ENCODE measurements at places on chromosomes 3 and 15.

DNA sequence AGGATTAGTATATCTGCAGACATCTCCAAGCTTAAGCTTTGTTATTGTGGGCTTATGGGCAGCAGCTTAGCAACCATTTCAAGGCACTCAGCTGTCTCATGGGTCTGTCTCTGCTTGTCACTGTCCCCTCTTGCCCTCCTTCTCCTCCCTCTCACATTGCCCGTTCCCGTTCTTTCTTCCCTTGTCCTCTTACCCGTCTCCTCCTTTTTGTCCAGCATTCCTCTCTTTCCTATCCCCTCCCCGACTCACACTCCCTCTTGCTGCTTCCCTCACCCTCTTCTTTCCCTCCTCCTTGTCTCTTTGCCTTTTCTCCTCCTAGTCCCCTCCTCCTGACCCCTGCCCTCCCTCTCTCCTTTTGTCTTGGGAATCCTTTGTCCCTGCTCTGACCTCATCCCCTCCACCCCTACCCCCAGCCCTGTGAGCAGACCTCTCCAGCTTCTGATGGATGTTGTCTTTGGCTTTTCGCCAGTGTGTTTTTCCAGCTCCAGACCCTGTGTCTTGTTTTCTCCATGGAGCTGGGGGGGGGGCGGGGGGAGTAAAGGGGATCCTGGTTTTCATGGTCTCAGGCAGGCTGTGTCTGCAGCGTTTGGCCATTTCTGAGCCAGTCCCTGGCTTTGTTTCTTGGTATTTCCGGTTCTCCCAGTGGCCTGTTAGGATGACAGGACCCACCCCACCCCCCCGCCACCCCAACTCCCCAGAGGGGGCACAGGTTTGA, 47.9 kb upstream of the TRAK1 start:
- DNase-seq = no peak

GRCh38 chr3:49600781-49601180, 46.5 kb downstream of the BSN start:
- no peak for DNase-seq

- DNase-seq = no peak
These were observed 9.7 kb downstream of the WDR5B start for GRCh38 chr3:122406198-122406597.

- no peak for DNase-seq
These were observed 27.6 kb downstream of the CHRNA7 start for GRCh38 chr15:32057876-32058425.

DNA sequence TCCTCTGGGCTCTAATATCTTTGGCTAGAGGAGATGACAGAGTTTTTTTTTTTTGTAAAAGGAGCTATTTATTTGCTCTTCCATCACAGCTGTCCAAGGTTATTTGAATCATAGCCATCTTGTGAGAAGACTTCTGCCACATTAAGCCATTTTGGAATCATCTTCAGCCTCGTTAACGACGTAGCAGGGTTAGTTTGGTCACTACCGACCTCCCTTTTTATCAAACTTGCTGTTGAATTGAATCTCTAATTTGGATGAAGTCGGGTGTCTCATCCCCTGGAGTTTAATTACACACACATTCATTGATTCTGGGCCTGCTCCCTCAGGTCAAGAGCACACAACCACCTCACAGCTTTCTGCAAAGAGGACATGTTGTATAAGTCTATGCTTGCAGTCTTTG, 238.7 kb downstream of the CPNE4 start:
- DNase-seq = no peak

DNA sequence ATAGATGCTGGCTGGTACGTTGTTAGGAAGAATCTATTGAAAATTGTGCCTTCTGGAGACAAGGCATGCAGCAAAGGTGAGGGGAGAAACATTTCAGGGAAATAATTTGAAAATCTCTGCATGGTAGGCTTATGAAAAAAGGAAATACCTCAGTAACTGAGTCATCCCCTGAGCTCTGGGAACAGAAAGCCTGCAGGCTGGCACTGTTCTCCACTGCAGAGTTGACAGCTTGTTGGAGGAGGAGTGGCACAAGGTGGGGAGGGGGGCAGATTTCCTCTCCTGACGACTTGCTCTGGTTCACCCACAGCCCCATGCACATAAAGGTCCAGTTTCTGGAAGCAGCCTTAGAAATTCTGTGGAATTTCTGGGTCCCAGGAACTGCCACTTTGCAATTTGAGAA, 179.4 kb downstream of the ABHD5 start:
- no peak for DNase-seq

DNA sequence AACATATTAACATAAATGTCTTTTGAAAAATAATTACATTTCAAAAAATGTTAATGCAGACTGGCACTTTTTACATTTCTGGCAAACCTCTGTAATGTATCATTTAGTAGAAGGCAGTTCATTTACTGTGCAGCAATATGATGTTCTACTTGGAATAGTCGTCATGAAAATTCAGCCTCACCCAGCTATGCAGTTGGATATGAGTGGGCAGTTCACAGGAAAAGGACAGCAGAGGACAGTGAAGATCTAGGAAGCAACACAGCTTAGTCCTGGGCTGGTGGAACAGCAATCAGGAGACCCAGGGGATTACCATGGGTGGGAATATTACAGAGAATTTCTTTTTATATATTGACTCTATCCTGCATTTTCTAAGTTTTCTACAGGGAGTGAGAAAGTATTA, 63.6 kb downstream of the ANO10 start:
- no peak for DNase-seq

GRCh38 chr15:37061996-37062395, 38.4 kb downstream of the MEIS2 start:
- DNase-seq = no peak

- DNase-seq = no peak
These were observed 66.3 kb upstream of the CRTC3 start for GRCh38 chr15:90463381-90463780.

DNA sequence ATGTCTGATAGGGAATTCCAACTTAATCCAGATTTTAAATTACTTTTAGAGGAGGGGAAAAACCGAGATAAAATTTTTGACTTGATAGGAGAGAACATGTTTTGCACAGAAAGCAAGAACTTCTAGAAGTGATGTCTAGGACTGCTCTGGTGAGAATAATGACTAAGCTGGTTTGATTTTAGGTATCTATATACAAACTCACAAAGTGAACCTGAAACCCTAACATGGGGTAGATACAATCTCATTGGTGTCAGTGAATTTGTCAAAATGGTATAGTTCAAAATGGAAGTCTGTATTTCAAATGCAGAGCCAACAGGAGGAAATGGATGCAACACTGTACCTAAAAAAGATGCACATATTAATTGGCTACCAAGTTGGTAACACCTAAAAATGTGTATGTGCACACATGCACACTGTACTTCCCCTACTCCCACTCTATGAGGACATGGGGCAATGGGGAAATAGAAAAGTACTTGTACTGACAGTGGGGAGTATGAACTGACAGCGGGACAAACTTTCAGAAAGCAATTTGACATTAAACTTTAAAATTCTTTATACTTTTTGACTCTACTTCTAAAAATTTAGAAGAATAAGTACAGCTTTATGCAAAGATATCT, 53.0 kb downstream of the NR1I2 start:
- DNase-seq = no peak

- no peak for DNase-seq
These were observed 59.6 kb downstream of the PIAS1 start for GRCh38 chr15:68113751-68114150.

GRCh38 chr15:66190746-66191145, 62.8 kb downstream of the MEGF11 start:
- DNase-seq = no peak

DNA sequence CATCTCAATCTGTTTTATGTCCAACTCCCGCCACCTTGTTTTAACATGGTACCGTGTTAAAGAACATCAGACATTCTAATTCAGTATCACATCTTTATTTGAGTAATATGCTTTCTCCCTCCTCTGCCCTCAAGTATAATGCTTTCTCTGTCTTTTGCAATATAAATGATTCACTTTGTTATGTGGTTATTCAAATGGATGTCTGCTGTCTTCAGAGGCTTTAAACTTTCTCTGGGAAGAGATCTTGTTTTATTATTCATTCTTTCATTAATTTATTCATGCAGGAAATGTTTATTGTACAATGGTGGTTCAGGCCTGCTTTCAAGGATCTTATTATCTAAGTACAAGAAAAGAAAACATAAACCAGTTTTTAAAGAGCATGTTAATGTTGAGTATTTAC, 57.1 kb downstream of the RAP2B start:
- no peak for DNase-seq

DNA sequence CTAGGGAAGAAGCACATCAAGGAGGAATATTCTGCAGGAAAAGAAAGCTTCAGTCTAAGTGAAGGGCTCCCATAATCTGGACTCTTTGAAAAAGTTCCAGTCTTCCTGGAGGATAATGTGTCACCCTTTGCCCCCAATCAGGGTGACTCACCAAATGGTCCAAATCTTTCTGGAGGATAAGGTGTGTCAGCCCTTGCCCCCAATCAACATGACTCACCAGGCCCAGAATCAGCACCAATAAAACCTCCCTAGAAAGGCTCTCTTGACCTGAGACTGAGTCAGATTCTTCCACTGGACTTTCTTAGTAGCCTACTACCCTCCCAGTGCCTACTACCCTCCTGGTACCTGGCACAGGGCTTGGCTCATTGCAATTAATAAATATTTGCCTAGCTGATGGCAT, 9.5 kb upstream of the ARL14 start:
- no peak for DNase-seq

DNA sequence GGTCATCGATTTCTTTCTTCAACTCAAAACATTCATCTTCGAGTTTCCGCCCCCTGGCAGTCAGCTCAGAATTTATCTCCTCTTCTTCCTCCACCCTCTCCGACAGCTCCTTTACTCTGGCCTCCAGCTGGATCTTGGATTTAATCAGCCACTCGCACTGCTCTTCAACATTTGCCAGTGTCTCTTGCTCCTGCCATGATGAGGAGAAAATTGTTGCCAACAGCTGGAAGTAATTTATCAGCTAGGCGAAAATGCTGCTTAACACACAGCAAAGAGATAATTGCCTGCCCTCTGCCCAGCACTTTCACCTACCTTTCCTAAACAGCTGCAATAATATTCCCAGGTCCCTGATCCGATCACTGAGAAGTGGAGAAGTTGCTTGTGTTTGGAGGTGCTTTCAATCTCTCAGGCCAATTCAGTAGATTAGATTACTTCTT, 69.3 kb downstream of the MYH15 start:
- no peak for DNase-seq

- DNase-seq = no peak
These were observed 9.4 kb downstream of the ENTPD3 start for GRCh38 chr3:40396406-40396805.

- DNase-seq = no peak
These were observed 19.3 kb upstream of the ZNF148 start for GRCh38 chr3:125394406-125394805.

DNA sequence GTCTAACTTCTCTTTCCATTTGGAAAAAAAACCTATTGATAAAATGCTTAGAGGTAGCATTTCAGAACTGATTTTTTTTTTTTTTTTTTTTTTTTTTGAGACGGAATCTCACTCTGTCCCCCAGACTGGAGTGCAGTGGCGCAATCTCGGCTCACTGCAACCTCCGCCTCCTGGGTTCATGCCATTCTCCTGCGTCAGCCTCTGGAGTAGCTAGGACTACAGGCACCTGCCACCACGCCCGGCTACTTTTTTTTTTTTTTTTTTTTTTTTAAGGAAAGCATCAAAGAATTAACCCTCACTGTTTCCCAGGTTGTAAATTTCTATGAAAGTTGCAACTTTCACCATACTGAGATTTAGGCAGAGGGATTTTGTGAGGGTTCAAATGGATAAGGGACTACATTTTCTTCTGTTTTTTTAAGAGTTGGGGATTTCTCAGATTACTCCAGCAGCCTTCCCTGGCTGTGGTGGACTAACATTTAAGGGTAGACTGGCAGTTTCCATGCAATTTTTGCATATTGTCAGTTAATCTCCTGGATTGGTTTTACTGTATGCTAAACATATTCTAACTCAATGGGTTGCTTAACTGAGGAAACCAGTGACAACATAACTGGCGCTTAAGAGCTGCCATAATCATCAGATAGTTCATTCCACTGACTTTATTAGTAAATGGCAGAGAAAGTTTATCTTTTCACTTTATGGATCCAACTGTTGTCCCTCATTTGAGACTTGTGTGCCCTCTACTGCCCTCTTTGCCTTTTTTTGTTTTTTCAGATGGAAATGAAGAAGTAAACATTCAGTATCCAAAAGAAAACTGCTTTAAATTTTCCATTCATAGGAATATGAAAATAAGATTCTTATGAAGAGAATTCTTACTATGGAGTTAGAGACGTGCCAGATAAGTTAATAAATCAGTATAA, 93.7 kb downstream of the NPTN start:
- DNase-seq = no peak

DNA sequence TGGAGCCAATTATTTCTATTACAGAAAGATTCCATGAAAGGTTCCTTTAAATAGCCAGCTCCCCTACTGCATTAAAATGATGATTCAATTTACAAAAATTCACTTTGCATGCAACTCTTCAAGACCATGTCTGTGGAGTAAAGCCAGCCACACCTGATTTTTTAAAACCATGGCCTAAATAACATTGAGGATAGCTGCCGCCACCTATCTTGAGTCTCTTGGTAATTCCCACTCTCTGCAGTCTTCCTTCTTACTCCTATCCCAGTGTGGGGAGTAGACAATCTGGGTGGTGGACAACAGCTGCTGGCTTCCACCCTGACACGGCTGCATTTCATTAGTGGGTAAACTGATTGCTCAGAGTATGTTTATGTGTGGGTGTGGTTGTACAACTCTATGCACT, 10.7 kb downstream of the LRTM1 start:
- no peak for DNase-seq

GRCh38 chr15:91228890-91229289, 128.8 kb downstream of the SV2B start:
- no peak for DNase-seq

DNA sequence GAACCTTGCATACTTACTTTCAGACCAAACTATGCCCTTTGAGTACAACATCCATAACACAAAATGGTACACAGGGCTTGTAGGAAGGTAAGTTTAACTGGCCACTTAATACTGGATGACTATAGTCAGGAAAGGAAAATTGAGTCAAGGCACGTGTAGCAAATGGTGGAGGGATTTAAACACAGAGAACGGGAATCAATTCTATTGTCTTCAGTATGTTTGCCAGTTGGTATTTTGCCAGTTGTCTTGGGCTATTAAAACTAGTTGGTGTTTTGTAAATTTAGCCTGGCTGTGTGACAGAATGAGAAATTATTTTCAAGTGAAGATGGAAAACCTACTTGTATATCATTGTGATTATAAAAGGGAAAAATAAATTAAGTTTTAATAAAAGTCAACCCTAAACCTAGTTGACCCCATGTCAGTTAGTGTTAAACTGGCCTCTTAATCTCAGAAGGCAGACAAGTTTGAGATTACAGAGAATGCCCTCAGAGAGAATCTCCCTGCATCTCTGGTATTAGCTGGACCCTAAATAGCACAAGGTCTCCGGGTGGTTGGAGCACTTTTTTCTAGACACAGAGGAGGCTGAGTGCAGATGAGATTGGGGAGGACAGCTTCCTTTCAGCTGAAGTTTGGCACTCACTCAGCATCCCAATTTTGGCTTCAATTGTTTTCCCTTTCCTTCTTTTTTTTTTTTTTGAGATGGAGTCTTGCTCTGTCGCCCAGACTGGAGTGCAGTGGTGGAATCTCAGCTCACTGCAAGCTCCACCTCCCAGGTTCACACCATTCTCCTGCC, 91.2 kb downstream of the MB21D2 start:
- DNase-seq = no peak
